GM23248 (cell line): ENCODE measurements at places on chromosomes 5 and 9.

DNA sequence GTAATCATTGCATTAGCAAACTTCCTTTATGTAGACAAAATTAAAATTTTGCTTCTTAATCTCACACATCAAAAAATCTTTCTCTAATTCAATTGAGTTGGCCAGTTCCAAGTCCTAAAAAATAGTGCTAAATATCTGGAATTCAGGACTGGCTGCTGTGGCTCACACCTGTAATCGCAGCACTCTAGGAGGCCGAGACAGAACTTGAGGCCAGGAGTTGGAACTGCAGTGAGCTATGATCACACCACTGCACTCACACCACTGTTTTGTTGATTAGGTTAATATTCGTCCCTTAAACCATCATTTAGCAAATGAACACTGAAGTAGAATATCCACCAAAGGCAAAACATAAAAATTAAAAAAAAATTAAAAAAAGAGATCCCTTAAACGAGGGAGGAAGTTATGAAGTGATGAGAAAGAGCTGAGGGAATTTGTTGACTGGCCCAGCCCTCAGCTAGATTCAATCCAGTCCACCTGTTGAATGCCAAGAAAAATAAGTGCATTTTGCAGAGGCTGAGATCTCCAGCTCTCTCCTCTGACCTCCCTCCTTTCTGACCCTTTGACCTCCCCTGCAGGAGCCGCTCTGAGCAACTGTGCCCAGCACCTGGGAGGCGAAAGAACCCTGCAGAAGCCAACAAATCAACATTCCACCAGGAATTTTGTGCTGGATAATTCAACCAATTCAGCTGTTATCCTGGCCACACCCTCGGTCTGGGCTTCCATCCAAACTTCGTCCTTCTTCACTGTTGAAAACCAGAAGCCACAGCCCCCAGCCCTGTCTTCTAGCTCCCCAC is 96.8 kb downstream of the OR2K2 start:
- DNase-seq = no peak

- peak; percentile 91 for DNase-seq
These were observed 39.0 kb downstream of the SMARCA2 start for GRCh38 chr9:2053883-2054845.

DNA sequence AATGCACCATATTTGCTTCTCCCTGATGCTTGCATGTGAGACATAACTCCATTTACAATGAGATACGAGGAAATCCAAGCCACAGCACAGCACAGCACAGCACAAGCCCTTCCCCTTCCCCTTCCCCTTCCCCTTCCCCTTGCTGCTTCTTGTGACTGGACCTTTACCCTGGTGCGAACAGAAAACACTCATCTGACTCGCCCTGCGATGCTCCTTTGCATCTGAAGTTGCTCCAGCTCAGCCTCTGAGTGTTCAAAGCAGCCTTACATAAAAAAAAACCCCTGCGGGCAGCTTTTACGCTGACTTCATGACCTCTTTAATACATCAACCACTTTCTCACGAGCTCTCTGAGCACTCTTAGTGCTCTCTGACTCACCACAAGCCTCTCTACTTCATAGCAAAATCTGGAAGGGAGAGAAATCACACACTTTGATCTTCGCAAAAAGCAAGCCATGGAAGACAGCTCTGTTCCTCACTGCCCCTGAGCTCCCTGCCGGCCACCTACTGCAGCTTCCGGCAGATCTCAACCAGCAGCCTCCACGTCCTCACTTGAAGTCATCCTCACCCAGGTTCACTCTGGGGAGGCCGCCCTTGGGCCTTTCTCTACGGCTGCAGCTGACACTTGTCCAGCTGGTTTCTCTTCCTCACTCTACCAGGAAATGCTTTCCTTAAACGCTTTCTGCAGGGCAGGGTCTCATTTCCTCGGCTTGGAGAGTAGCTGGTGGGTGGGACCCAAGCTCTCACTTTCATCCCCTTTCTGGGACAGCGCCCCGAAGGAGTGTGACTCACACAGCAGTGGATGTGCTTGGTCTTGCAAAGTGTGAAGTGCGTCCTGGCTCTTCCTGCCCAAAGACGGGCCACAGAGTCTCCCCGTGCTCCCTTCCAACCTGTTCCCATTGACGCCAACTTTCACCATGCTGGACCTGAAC is 5.3 kb downstream of the SLC34A1 start:
- DNase-seq = peak; percentile 97

- peak; percentile 54 for DNase-seq
These were observed 87.0 kb downstream of the ANGPTL2 start for GRCh38 chr9:127035423-127035822.

- peak; percentile 52 for DNase-seq
These were observed 174.0 kb downstream of the MAN2A1 start for GRCh38 chr5:109863752-109864151.

- DNase-seq = peak; percentile 87
These were observed 4.9 kb upstream of the ROR2 start for GRCh38 chr9:91954841-91955471.

- no peak for DNase-seq
These were observed 217.2 kb upstream of the HAPLN1 start for GRCh38 chr5:83937837-83938236.

- DNase-seq = no peak
These were observed 3.9 kb downstream of the NR2F1 start for GRCh38 chr5:93586736-93587596.

DNA sequence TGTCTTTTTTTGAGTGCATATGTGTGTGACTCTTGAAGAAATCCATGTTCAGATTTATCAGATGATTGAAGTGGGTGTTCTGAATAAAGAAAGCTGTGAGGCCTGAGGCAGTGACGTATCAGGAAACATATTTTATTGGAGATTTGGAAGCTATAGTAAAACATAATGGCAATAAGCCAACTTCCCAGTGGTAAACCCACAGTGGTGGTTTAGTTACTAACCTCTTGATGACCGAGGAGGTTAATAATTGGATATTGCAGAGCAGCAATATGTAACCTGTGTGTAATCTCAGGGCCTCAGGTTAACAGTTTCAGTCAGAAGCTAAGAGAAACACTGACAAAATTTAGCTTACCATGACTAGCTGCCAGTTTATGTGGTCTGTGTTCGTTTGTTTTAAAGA is 6.9 kb downstream of the RGMB start:
- peak; percentile 54 for DNase-seq

- DNase-seq = no peak
These were observed 573.1 kb downstream of the TLE4 start for GRCh38 chr9:80144856-80145255.

DNA sequence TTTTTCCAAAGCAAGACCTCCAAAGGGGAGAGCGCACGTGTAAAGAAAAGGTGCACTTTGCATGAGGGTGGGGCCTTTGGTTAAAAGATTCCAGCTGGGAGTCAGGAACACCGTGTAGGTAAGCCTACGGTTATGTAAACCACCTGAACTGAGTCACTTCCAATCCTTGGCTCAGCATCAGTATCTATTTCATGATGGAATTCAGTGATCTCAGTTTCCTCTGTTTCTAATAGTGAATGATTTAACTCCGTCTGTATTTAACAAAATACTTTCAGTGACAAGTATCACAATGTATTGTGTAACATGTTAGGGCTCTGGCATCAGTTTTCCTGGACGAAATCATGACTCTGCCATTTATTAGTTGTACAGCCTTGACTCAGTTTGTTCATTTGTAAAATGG is 1.3 kb upstream of the SVEP1 start:
- DNase-seq = peak; percentile 71

DNA sequence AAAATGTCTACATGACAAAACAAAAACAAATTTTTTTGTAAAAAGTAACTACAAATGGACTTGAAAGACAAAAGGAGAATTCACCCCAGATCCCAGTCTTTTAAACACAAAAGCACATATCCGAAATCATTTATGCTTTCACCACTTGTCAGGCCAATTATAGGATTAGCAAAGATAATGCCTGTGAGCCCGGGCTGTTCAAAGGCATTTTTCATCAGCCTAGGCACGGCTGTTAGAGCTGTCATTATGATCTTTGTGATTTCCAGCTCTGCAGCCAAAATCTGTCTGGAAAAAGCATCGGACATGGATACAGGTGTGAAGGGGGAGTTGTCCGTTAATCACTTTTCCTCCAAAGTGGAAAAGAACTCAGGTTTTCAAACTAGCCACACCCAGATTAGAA is 23.6 kb upstream of the RAB14 start:
- DNase-seq = no peak

GRCh38 chr5:62649476-62650113 is 71.0 kb downstream of the LRRC70 start:
- DNase-seq = no peak

DNA sequence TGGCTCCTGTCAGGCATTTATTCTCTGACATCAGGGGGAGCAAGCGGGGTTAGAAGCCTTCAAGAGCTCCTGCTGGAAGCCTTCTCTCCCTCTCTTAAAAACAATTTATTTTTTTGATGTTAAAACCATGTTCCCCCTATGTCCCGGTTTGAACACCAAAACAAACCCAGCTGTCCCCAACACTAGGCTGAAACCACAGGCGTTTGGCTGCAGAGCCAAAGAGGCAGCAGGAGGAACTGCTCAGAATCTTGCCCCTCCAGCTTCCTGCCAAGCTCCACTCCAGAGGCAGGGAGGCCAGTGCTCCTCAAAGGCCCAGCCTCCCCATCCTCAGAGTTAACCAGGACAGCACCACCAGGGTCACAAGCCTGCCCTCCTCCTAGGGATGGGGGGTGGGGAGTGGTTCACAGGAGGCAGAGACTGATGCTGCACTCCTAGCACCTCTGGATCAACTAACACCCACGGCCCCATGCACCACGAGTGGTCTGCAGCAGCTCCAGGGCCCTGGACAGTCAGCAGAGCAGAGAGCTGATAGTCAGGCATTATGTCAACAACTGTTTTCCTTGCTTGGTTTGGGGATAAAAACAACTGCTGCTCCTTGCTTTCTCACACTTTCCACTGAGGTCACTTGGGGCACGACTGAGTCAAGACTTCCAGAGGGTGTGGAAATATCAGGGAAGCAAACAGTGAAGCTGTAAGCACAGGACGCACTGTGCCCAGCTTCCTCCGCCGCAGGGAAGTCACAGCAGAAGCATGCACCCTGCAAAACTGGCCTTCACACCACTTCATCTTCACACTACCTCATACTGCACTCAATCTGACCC is 96.5 kb upstream of the ADRA1B start:
- peak; percentile 82 for DNase-seq

DNA sequence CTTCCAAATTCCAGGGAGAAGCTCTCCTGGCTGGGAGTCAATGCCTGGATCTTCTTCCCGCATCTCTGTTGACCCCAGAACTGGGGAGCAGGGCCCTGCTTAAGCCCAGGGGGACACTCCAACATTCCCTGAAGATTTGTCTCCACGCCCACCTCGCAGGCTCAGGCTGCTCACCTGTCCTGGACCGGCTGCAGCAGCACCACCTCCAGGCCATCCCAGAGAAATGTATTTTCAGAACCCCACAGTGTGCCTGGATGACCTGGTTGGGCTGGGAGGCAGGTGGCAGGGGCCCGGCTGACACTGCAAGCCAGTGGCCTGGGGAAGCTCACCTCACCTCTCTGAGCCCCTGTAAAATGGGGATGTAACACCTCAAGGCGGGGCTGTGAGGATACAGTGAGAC is 27.1 kb upstream of the ZBTB43 start:
- DNase-seq = no peak

DNA sequence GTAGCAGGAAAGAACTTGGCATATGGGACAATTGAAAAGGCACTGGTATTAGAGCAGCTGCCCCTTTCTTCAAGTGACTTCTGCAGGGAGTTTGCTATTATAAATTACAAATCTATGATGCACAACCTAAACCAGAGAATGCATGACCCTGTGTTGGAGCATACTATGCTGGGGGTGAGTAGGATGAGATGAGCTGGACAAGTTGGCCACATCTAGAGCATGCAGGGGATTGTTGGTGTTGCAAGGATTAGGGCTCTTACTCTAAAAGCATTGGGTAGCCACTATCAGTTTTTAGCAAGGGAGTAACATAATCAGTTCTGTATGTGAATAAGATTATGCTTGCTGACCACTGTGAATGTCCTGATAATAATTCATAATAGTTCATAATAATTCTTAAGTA is 186.7 kb downstream of the KIAA0825 start:
- peak; percentile 9 for DNase-seq

- no peak for DNase-seq
These were observed 72.6 kb downstream of the GPBP1 start for GRCh38 chr5:57246426-57246825.

DNA sequence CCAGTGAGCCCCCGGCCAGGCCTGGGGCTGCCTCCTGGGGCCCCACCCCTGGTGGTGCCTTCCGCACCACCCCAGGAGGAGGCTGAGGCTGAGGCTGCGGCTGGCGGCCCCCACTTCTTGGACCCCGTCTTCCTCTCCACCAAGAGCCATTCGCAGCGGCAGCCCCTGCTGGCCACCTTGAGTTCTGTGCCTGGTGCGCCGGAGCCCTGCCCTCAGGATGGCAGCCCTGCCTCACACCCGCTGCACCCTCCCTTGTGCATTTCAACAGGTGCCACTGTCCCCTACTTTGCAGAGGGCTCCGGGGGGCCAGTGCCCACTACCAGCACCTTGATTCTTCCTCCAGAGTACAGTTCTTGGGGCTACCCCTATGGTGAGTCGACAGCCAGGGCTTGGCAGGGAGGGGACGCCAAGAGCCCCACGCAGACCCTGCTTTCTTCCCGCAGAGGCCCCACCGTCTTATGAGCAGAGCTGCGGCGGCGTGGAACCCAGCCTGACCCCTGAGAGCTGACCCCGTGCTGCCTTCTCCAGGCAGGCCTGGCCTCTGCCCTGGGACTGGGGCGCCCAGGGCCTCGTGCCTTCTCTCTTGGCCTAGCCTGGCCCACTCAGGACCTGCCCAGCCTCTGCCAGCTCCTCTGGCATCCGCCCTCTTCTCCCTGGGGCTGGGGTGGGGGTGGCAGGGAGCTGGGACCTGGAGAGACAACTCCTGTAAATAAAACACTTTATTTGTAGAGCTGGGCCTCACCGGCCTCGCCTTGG is 4.0 kb upstream of the EHMT1 start:
- DNase-seq = no peak

DNA sequence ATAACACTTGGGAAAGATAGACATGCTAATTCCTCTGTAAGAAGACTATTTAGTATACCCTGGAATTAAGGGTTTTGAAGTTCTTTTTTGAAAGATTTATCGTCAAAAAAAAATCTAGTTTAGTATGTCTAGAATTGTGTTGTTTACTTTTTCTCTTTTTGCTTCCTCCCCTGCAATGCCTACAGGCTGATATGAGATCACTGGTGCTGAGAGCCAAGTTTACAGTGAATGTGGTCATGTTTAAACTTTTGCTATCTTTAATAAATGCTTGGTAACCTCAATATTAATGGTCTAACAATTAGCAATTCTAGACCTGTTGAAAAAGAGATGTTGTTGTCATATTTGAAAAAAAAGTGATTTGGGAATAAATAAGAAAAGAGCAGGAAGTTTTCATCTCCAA is 86.1 kb downstream of the CWC27 start:
- DNase-seq = peak; percentile 24
